EL (cell line): ENCODE measurements at places on chromosomes 12 and 14.
A peak's percentile ranks its signal among the peaks of the same experiment; 100 is the strongest.

DNA sequence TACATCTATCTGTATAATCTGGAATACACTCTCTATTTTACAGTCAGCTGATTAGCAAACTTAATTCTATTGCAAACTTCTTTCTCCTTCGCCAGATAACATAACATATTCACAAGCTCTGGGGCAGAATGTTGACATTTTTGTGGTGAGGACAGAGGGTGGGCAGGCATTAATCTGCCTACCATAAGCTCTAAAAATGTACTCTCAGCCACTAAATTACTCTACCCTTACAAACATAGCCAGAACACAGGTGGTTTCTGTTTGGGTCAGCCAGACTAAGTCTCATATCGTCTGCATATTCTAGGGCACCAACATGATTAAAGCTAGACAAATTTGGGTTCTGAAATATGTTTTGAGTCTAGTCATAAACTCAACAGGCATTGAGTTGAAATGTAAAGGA is 90.1 kb downstream of the SLC6A15 start:
- DNase-seq: peak; percentile 13

DNA sequence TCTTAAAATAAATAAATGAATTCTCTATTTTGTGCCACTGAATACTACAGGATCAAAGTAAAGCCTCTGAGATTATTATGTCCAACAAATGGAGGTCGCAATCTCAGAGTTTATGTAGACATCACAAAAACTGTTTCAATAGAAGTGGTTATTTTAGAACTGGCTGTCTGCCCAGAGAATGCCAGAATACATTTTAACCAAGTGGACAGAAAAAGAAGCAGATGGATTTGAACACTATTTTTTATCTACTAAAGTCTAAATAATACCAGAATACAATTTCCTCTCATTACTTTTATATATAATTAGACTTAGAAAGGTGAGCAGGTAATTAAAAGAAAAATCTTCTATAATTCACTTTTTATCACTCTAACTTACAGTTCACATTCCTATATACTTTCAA is 118.3 kb downstream of the MED13L start:
- peak; percentile 40 for DNase-seq

- no peak for DNase-seq
Measured at GRCh38 chr14:100658181-100658886, 68.4 kb upstream of the DLK1 start.

GRCh38 chr12:111444925-111445725 is 39.4 kb downstream of the SH2B3 start:
- DNase-seq: no peak

DNA sequence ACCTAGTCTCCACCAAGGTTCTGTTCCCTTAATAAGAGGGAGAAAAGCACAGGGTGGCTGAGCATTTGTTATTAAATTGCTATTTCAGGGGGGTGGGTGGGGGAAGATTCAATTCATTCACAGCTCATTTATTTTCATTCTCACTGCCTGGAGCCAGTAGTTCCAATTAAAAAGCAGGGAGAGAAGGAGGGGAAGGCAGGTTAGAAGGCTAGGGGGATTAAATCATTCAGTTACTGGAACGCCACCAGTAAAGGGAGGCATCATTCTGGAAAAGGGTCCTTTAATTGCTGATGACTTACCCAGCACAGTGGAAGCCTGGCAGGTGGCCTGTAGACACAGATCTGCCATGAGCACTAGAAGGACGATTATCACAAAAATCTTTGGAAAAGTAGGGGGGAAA is 47.4 kb downstream of the NIN start:
- DNase-seq: no peak

DNA sequence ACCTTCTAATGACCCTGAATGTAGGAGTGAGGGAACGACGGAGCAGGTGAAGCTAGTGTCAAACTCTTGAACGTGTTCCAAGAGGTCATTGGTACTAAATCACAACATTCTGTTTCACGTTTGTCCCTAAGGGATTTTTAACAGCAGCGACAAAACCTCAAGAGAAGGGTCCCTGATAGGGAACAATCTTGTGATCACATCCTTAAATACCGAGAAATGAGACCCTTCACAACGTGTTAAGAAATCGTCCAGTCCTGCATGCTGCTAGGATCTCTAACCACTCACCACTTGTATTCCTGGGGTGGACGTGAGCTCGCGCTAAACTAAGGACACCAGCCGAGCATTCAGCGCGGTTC is 134.1 kb upstream of the KRAS start:
- peak; percentile 3 for DNase-seq

- DNase-seq: peak; percentile 70
Measured at GRCh38 chr14:61475316-61475715, 153.9 kb downstream of the PRKCH start.

- no peak for DNase-seq
Measured at GRCh38 chr12:41605545-41606305, 417.6 kb downstream of the PDZRN4 start.

DNA sequence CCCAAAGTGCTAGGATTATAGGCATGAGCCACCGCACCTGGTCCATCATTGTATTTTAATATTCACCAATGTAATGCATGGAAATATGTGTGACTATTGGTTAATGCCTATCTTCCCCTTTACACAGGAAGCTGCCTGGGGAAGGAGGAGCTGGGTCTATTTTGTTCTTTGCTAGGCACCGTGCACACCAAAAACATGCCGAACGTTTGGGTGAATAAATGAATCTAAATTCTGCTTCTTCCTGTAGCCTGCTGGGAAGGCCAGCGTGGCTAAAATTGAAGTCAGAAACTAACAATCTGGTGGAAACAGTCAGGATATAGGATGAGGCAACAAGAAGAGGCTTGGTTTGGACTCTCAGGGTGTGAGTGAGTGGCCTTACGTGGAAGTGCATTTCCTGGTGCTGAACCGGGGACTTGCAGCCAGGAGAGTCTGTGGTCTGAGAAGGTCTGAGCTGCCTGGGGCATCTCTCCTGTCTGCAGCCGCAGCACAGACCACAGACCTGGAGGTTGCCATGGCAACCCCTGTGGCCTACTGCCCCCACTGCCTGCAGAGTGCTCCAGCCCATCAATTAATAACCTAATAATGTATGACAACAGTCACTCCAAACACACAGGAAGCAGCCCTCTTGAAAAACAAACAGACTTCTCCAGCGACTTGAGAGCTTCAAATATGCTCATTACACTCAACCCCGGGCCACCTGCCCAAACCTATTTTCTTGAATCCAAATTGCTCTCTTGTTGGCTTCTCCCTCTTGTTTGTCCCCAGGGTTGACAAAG is 5.5 kb upstream of the GPR68 start:
- DNase-seq: peak; percentile 59

DNA sequence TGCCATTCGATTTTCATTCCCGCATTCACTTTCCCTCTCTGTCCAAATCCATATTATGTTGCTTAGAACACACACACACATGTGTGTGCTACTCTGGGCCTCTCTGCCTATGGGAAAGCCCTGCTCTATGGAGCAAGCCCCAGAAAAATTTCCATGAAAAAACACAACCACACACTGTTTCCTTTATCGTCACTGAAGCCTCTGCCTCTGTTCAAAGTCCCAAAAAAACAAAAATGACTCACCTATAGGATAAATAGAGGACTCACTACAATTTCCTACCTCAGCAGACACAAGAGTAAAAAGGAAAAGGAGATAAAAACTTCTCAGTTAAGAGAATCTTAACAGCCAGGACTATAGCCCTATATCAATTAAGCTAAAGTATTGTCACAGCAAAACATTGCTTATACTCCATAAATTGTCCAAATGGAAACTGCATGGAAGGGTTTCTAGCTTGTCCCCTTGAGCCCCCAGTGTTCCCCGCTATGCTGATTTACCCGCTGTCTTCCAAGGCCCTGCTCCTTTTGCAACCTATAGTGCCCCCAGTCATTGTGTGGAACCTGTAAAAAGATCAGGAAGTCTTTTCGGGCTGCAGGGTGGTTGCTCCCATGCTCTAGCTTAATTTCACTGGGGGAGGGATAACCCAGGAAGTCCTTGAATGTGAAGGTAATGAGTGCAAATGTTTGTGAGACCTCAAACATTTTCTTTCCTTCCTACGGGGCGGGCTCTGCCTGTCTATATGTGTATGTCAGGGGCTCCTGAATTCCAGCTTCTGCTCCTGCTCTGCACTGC is 11.1 kb upstream of the PIP4K2C start:
- DNase-seq: no peak

DNA sequence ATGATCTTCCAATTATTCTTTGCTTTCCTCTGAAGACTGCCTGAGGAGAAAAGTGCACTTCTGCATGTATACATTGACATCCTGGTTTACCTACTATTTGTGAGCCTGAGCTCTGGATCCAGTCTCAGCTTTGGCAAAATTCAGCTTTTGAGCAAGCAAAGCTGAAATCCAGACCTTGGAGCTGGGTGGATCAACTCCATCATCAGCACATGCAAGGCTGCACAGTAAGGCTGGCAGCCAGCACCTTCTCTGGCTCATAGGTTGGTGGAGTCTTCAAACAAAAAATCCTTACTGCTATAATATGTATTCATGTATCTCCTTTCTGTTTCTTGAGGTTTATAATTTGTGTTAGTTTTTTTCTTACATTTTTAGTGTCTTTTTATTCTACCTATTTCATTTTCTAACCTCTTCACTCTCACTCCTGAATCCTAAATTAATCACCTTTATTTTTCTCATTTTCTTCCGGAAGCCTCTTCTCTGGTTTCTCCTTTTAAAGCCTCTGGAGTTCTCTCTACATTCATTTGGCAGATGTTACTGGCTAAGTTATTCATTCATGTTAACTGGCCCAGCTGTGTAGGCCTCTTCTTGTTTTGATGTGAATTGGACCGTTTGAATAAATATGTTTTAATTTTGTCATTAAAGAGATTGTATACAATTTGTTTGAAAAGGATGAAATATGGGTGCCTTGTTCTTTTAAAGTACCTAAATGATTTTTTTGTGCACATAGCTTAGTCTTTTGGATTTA is 224.8 kb downstream of the DACT1 start:
- no peak for DNase-seq
